ENCODE measurements at places on chromosomes 13 and 19. TPM values are rescaled to one million over a fixed set of nuclear protein-coding genes. Genes with fewer than 3 reads are reported as not detected.

DNA sequence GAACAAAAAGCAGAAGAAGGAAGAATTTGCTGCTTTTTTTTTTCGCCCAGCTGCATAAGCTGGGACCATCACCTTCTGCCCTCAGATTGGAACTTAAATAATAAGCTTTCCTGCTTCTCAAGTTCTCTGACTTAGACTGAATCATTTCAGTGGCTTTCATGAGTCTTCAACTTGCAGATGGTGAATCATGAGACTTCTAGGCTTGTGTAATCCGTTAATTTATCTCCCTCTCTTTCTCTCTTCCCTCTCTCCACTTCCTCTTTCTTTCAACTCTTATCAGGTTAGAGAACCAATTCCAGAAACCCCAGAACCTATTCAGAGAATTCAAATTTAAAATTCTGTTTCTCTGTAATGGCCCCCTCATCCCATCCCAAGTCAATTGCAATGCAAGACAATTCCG is 1153.7 kb downstream of the PCDH9 start:
- no peaks in the 10 kb centered on the region for H3K36me3 ChIP-seq
- H3K4me1 ChIP-seq, result no peaks in the 10 kb centered on the region
- H3K4me3 ChIP-seq, result no peak overlapping the region

- H3K36me3 ChIP-seq, result peaks cover 3% of the 10 kb centered on the region
- no peaks in the 10 kb centered on the region for H3K4me1 ChIP-seq
- no peaks in the 10 kb centered on the region for H3K27me3 ChIP-seq
- no peak overlapping the region for H3K4me3 ChIP-seq
Observed at GRCh38 chr13:39335721-39336120, 267.3 kb downstream of the LHFPL6 start.

DNA sequence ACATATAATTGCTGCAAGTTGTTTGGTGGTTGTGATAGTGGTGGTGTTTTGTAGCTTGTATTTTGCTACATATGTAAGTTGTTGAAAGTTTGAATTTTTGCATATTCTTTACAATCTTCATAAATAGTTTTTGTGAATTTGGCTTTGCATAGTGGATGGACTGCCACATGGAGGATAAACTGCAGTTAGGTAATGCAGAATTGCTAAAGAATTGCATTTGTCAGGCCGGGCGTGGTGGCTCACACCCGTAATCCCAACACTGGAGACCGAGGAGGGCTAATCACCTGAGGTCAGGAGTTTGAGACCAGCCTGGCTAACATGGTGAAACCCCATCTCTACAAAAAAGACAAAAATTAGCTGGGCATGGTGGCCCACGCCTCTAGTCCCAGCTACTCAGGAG is 111.9 kb downstream of the ZAR1L start:
- H3K27me3 ChIP-seq, result no peaks in the 10 kb centered on the region
- no peak overlapping the region for H3K4me3 ChIP-seq

DNA sequence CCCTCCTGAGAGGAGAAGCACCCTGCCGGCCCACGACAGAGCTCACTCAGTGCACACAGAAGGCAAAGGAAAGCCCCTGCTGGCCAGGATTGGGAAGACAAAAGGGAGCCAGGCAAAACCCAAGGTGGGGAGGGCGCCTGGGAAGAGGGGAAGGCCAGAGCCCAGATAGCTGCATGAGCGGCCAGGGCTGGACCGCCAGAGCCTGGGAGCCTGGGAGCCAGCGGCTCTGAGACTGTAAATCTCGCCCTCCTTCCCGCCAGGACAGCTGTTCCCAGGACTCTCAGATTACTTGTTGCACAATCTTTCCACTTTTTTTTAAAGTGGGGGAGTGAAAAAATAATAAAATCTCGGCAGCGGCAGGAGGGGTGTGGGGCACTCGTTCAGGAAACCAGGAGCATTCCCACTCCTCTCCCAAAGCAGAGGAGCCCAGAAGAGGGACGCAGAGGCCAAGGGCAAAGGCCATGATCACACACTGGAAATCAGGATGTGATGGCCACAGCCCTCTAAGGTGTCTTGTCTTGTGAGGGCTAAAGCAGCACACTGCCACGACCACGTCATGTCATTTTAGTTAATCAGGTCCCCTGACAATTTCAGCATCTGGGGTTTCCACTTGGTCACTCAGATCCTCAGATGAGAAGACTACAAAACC is 19.6 kb upstream of the EPHX3 start:
- peaks cover 32% of the 10 kb centered on the region for H3K4me1 ChIP-seq
- H3K27ac ChIP-seq, result peak overlapping the region; percentile 92
- DNase-seq, result peak; percentile 53
- H3K27me3 ChIP-seq, result no peaks in the 10 kb centered on the region

GRCh38 chr19:43798026-43798545 is 4.2 kb downstream of the LYPD5 start:
- H3K4me3 ChIP-seq, result peak overlapping the region; percentile 74
- DNase-seq, result no peak
- H3K4me1 ChIP-seq, result peaks cover 3% of the 10 kb centered on the region
- no peak overlapping the region for H3K27ac ChIP-seq
- H3K36me3 ChIP-seq, result no peaks in the 10 kb centered on the region

DNA sequence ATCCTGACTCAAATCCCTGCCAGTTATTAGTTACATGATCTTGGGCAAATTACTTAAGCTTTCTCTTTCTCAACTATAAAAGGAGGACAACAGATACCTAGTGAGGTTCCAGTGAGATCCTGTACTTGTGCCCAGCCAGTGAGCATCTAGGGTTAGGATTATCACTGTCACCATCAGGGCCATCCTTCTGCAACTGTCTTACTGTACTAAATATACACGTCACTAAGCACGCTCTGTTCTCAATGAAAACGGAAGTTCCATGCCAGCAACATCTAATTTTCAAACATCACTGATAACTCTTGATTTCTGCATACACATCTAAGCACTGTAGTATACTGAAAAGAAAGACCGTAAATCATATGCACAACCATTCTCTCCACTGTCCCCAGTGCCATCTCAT is 70.0 kb downstream of the FOXO1 start:
- H3K27me3 ChIP-seq, result no peaks in the 10 kb centered on the region
- peak overlapping the region; percentile 6 for H3K27ac ChIP-seq
- no peak for DNase-seq
- H3K36me3 ChIP-seq, result no peaks in the 10 kb centered on the region
- peaks cover 65% of the 10 kb centered on the region for H3K4me1 ChIP-seq

GRCh38 chr13:111399334-111399733 is 78.9 kb downstream of the TEX29 start:
- H3K36me3 ChIP-seq, result no peaks in the 10 kb centered on the region
- DNase-seq, result peak; percentile 11
- H3K27me3 ChIP-seq, result peaks cover 25% of the 10 kb centered on the region
- H3K27ac ChIP-seq, result no peak overlapping the region

GRCh38 chr19:38543807-38544568 is 73.8 kb downstream of the MAP4K1 start:
- no peaks in the 10 kb centered on the region for H3K36me3 ChIP-seq
- H3K4me1 ChIP-seq, result peaks cover 10% of the 10 kb centered on the region
- no peaks in the 10 kb centered on the region for H3K27me3 ChIP-seq
- H3K27ac ChIP-seq, result no peak overlapping the region
- no peak for DNase-seq

DNA sequence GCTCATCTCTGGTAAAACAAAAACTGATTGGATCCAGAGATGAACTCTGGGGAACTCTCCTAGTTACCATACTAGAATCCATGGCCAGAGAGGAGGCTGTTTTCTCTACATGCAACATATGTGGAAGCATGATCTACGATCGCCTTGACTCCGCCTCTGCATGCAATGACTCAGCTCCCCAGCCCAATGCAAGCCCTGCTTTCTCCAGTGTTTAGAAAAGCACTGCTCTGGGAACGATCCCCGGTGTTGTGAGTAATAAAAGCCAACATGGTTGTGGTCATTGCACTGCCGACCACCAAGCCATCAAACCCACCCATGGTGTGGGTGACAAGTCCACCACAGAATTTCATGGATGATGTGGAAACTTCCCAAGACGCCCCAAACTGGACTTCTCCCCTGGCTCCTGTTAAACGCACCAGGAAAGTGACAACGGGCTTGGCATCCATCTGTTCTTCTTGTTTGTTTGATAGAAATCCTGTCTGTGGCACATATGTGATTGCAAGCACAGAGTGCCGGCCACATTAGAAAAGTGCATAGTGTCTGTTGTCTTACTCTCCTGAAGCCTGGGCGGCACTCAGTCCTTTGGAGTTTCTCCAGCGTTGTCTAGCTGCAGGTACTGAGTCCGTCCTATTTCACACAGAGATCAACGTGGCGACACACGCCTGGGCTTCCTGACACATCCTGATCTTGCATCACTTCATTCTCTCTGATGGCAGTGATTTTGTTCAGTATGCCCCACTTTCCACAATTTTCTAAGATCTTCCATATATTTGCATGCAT is 36.4 kb upstream of the VSTM2B start:
- no peak overlapping the region for H3K4me3 ChIP-seq
- H3K36me3 ChIP-seq, result no peaks in the 10 kb centered on the region
- H3K27ac ChIP-seq, result no peak overlapping the region
- no peak for DNase-seq

DNA sequence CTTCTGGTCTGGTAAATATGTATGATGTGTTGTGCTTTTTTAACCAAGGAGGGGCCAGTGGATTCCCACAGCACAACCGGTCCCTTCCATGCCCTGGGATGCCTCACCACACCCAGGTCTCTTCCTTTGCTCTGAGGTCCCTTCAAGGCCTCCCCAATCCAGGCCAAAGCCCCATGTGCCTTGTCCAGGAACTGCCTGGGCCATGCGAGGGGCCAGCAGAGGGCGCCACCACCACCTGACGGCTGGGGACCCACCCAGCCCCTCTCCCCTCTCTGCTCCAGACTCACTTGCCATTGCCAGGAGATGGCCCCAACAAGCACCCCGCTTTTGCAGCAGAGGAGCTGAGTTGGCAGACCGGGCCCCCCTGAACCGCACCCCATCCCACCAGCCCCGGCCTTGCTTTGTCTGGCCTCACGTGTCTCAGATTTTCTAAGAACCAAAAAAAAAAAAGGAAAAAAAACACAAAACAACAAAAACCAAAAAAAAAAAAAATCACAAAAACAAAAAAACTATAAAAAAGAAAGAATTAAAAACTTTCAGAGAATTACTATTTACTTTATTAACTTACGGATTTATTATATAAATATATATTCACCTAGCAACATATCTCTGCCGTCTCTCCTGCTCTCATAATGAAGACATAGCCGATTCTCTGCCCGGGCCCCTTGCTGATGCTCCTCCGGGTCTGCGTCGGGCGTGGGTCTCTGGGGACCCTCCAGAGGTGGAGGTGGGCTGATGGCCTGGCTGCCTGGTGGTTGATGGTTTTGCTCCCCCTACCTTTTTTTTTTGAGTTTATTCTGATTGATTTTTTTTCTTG is 14.4 kb downstream of the CAPN12 start:
- no peak overlapping the region for H3K4me3 ChIP-seq
- H3K27me3 ChIP-seq, result no peaks in the 10 kb centered on the region
- DNase-seq, result peak; percentile 59
- H3K4me1 ChIP-seq, result peaks cover 9% of the 10 kb centered on the region
- H3K36me3 ChIP-seq, result peaks cover 22% of the 10 kb centered on the region

DNA sequence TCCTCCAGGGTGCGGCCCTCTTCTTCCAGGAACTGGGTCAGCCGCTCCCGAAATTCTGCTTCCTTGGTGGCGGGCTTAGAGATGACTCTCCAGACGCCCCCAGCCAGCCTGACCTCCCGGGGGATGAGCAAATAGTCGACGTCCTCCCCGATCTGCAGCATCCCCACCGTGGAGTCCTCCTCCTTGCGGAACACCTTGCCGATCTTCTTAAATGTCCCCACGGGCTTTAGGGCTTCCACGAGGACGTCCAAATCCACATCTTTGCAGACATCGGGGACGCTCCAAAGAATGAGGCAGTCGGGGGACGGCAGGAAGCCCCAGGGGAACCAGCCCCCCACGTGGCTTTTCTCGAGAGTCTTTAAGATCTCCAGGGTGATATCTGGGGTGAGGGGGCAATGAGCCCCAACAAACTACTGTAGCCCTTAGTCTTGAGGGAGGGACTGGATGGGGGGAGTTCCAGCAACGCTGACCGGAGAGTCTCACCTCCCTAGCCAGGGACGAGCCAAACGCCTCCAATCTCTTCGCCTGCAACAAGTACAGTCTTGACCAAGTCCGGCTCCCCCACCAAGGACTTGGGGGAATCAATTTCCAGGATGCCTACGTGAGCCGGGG is 608 bp downstream of the CCDC8 start:
- peak overlapping the region; percentile 97 for H3K27ac ChIP-seq
- DNase-seq, result no peak
- peaks cover 67% of the 10 kb centered on the region for H3K4me1 ChIP-seq
- H3K4me3 ChIP-seq, result peak overlapping the region; percentile 94
- peaks cover 8% of the 10 kb centered on the region for H3K36me3 ChIP-seq

GRCh38 chr13:113219256-113219940 is 10.0 kb downstream of the CUL4A start:
- no peak overlapping the region for H3K27ac ChIP-seq
- no peak for DNase-seq
- H3K27me3 ChIP-seq, result no peaks in the 10 kb centered on the region
- H3K36me3 ChIP-seq, result peaks cover 26% of the 10 kb centered on the region
- peaks cover 5% of the 10 kb centered on the region for H3K4me1 ChIP-seq

DNA sequence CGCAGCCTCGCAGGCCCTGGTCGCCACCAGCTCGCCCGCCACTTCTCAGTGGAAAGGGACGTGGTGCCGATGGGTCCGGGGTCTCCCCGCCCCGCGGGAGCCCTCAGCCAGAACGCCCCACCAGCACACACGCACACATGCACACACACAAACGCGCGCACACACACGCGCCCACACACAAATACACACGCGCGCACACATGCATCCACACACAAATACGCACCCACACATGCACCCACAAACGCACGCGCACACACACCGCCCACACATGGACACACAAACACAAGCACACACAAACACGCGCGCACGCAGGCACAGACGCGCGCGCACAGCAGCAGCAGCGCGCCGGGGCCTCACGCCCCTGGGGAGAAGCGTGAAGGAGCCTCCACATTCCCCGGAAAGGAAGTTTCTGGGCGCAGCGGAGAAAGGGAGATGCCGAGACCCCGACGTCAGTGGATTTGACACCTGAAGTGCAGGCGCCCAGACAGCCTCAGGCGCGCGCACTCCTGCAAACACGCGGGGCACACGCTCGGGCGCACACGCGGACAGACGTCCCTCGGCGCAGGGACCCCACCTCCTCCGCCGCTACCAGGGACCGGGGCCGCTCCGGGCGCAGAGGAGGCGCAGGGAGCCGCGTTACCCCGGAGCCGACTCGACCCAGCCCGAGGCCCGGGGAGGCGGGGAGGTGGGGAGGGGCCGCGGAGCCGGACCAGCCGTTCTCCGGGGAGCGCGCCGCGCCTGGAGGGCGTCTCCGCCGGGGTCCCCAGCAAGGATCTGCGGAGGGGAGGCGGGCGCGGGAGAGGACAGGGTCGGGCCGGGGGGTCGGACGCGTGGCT is 622 bp downstream of the RASA3 start:
- no peaks in the 10 kb centered on the region for H3K36me3 ChIP-seq
- peak overlapping the region; percentile 93 for H3K27ac ChIP-seq
- peaks cover 28% of the 10 kb centered on the region for H3K27me3 ChIP-seq
- H3K4me1 ChIP-seq, result peaks cover 40% of the 10 kb centered on the region
- no peak for DNase-seq

GRCh38 chr13:44908712-44909111 is 80.6 kb downstream of the NUFIP1 start:
- no peak overlapping the region for H3K4me3 ChIP-seq
- no peak overlapping the region for H3K27ac ChIP-seq
- no peaks in the 10 kb centered on the region for H3K36me3 ChIP-seq
- DNase-seq, result no peak
- H3K27me3 ChIP-seq, result peaks cover under 1% of the 10 kb centered on the region
- peaks cover 30% of the 10 kb centered on the region for H3K4me1 ChIP-seq

GRCh38 chr13:39273953-39274738 is 235.9 kb downstream of the NHLRC3 start:
- no peak overlapping the region for H3K27ac ChIP-seq
- no peaks in the 10 kb centered on the region for H3K36me3 ChIP-seq
- H3K4me1 ChIP-seq, result peaks cover 3% of the 10 kb centered on the region
- H3K4me3 ChIP-seq, result no peak overlapping the region

FAM124A gene
- total RNA-seq, result 0.91 TPM

LGALS14 gene
- 0.71 TPM for total RNA-seq

CLIP3 gene
- total RNA-seq, result 59.0 TPM
